ENCODE measurements at places on chromosomes 12 and 14. TPM values are rescaled to one million over a fixed set of nuclear protein-coding genes. Genes with fewer than 3 reads are reported as not detected.

The GPR84 gene
- total RNA-seq: 1.5 TPM

The LRR1 gene
- total RNA-seq: 47.7 TPM

The PARPBP gene
- total RNA-seq: 22.9 TPM

The CNTN1 gene
- total RNA-seq: not detected

The WNT1 gene
- not detected for total RNA-seq

The ANKRD33 gene
- total RNA-seq: not detected

The KCNH5 gene
- total RNA-seq: not detected

The ALG10B gene
- 16.0 TPM for total RNA-seq

The IFT43 gene
- 10.2 TPM for total RNA-seq

The NGB gene
- total RNA-seq: not detected

The TSPAN11 gene
- total RNA-seq: not detected

The CRY1 gene
- total RNA-seq: 23.8 TPM

The FOXG1 gene
- total RNA-seq: not detected

The NRL gene
- 1.2 TPM for total RNA-seq

The ARHGDIB gene
- 452 TPM for total RNA-seq

The R3HDM2 gene
- 45.8 TPM for total RNA-seq

The ENDOU gene
- 0.09 TPM for total RNA-seq

DNA sequence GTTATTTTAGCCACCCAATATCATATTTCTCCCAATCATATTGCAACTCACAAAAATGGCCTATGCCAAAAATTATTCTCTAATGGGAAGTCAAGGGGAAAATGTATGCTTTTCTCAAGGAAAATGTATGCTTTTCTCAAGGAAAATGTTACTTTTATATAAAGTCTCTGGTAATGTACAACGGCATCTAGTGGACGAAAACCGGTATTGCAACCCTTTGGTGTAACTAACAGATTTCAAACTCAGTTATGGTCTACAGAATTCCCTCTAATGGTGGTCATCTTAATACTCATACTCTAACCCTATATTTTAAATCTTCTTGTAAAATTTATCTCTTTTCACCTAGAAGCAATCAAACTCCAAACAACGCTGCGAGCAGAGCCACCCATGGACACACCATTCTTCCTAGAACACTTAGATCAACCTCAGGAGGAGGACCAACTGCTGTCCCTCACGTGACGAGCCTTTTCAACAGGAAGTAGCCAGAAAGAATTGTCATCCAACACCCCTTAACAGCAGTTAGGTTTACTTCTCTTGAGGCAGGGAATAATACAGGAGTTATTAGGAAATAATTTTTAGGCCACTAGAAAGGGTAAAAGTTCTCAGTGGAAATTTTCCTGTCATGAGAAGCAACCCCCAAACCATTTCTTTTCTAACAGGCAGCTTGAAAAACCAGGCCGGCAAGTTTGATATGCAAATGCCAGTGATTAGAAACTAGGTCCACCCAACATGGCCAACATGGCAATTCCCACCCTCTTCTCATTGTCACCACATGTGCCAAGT is 20.1 kb downstream of the APOBEC1 start:
- H3K36me3 ChIP-seq: no peaks in the 10 kb centered on the region
- H3K4me1 ChIP-seq: peaks cover 5% of the 10 kb centered on the region

- peaks cover 12% of the 10 kb centered on the region for H3K27me3 ChIP-seq
- no peaks in the 10 kb centered on the region for H3K36me3 ChIP-seq
- no peak overlapping the region for H3K27ac ChIP-seq
- DNase-seq: no peak
- no peaks in the 10 kb centered on the region for H3K4me1 ChIP-seq
Measured at GRCh38 chr12:13283867-13284266, 87.3 kb downstream of the EMP1 start.

GRCh38 chr12:124626971-124627411 is 59.6 kb upstream of the NCOR2 start:
- H3K27ac ChIP-seq: no peak overlapping the region
- no peak for DNase-seq
- no peak overlapping the region for H3K4me3 ChIP-seq
- H3K27me3 ChIP-seq: peaks cover 4% of the 10 kb centered on the region

GRCh38 chr12:11593013-11593412 is 56.5 kb upstream of the ETV6 start:
- H3K27ac ChIP-seq: no peak overlapping the region
- H3K4me3 ChIP-seq: no peak overlapping the region
- DNase-seq: no peak
- H3K4me1 ChIP-seq: peaks cover 6% of the 10 kb centered on the region
- H3K36me3 ChIP-seq: no peaks in the 10 kb centered on the region

DNA sequence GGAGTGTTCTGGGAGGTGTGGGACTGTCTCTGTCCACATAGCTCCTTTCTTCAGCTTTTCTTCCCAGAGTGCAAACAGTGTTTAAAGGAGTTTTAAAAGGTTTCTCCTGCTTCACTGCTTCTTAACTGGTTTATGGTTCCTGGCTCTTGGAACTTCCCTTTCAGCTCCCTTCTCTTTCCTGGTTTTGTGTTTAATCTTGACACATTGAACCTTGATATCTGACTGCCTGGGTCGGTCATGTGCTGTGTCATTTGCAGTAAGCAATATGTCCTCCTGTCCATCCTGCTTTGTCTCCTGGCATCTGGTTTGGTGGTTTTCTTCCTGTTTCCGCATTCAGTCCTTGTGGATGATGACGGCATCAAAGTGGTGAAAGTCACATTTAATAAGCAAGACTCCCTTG is 2.2 kb downstream of the TMEM106C start:
- H3K4me1 ChIP-seq: peaks cover 33% of the 10 kb centered on the region
- no peak overlapping the region for H3K27ac ChIP-seq
- peaks cover 42% of the 10 kb centered on the region for H3K36me3 ChIP-seq
- H3K27me3 ChIP-seq: peaks cover 17% of the 10 kb centered on the region
- H3K4me3 ChIP-seq: peak overlapping the region; percentile 57

DNA sequence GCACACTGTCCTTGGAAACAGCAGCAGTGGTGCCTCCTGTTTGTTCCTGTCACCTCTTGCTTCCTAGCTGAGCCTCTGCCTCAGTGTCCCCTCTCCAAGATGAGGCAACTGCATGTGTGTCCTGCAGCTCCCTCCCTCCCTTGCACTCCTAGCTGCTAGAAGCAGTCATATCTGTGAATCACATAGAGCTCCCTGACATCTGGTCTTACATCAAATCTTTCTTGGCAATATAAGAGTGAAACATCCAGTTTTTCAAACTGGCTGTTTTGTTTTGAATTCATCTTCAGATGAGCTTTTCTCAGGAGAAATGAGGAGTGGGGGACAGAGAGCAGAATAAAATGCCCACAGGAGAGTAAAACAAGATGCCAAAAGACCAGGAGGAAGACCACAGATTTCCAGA is 103.7 kb downstream of the VCPKMT start:
- H3K27me3 ChIP-seq: no peaks in the 10 kb centered on the region
- DNase-seq: no peak
- H3K36me3 ChIP-seq: peaks cover 31% of the 10 kb centered on the region
- no peak overlapping the region for H3K27ac ChIP-seq

DNA sequence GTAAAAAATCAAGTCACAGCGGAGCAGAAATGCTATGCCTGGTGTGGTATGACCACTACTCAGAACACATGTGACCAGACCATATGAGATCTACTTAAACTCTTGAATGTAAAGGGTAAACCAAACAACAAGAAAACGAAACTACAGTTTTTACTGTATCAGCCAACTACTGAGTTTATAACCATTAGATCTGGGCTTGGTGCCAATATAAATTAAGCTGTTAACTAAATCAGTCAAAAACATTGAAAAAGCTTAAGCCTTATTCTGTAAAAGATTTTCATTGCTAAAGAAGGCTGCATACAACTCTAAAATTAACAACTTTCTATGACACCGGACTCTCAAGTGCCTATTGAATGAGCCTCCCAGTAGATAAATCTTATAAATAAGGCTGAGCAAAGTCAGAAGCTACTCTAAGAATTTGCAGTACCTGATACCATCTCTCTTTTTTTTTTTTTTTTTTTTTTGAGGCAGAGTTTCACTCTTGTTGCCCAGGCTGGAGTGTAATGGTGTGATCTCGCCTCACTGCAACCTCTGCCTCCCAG is 35.4 kb downstream of the SPTLC2 start:
- no peaks in the 10 kb centered on the region for H3K27me3 ChIP-seq
- H3K36me3 ChIP-seq: peaks cover 18% of the 10 kb centered on the region
- DNase-seq: no peak
- H3K27ac ChIP-seq: peak overlapping the region; percentile 53
- peaks cover 17% of the 10 kb centered on the region for H3K4me1 ChIP-seq

GRCh38 chr12:122190842-122191668 is 8.1 kb downstream of the LRRC43 start:
- no peaks in the 10 kb centered on the region for H3K4me1 ChIP-seq
- no peaks in the 10 kb centered on the region for H3K36me3 ChIP-seq
- no peak overlapping the region for H3K27ac ChIP-seq
- peaks cover 15% of the 10 kb centered on the region for H3K27me3 ChIP-seq

DNA sequence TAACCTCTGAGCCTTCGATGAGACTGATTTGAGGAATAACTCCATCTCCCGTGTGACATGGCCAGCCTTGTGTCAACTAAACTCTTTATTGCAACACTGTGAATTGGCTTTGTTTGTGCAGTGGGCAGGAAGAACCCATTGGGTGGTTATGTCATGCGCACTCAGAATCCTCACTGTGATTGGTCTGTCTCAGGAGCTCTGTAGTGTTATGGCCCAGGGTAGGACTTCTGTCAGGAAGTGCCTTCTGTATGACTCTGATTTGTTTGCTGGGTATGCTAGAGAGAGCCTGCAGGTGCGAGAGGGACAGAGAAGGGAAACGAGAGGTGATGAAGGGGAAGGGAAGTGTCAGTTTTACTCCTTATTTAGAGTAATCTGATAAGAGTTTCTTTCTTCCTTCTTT is 71.5 kb upstream of the DCD start:
- DNase-seq: peak; percentile 56
- H3K4me1 ChIP-seq: peaks cover 2% of the 10 kb centered on the region

DNA sequence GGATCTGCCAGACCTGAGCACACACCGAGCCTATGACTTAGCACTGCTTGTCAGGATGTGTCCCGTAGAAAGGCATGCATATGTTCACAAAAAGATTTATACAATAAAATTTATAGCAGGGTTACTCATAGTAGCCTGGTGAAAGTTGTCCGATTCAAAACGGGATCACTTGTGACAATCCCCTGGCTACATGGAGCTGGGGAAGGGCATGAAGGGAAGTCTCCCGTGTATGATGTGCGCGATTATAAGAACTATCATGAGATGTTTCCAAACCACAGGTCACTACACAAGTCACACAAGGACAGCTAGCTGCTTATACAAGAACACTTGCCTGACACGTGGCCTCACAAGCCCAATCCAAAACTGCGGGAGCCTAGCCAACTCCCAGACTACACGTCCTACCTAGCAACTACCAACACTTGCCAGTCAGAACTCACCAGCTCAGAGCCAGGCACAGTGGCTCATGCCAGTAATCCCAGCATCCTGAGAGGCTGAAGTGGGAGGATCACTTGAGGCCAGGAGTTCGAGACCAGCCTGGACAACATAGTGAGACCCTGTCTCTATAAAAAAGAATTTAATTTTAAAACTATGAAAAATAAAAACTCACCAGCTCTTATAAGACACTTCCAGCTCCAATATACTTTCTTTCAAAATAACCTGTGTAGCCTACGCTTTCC is 7.5 kb upstream of the CDCA4 start:
- H3K27ac ChIP-seq: no peak overlapping the region
- DNase-seq: no peak
- peaks cover 3% of the 10 kb centered on the region for H3K36me3 ChIP-seq
- H3K27me3 ChIP-seq: no peaks in the 10 kb centered on the region

GRCh38 chr14:65789363-65789762 is 376.8 kb downstream of the FUT8 start:
- no peaks in the 10 kb centered on the region for H3K4me1 ChIP-seq
- no peaks in the 10 kb centered on the region for H3K36me3 ChIP-seq
- no peak overlapping the region for H3K27ac ChIP-seq
- peaks cover 29% of the 10 kb centered on the region for H3K27me3 ChIP-seq

GRCh38 chr12:97530245-97530644 is 67.6 kb downstream of the RMST start:
- H3K4me3 ChIP-seq: no peak overlapping the region
- no peaks in the 10 kb centered on the region for H3K27me3 ChIP-seq
- DNase-seq: no peak
- no peak overlapping the region for H3K27ac ChIP-seq
- no peaks in the 10 kb centered on the region for H3K36me3 ChIP-seq

DNA sequence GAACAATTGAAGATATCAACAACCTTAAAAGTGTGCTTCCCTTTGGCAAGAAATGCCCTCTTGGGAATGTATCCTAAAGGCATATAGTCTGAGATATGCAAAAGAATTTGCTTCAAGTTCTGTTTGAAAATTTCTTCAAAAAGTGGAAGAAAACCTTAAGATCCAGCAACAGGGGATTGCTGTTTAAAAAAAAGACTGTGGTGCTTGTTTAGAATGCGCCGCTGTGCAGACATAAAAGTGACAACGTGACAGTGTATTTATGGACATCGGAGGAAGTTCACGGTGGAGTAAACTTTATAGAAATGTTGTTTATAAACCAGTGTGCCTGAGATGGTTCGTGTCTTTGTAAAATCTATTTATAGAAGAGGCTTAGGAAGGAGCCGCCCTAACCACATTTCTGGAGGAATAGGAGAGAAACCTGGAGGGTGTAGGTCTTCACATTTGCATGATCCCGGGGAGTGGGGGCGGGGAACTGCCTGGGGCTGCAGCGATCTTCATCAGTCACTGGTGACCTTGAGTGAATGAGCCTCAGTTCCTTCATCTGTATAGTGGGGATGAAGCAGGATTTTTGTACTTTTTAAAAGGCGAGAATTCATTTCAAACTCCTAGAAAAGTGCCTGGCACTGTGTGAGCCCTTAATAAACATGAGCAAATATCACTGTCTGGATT is 27.5 kb downstream of the ADGRD1 start:
- no peak overlapping the region for H3K4me3 ChIP-seq
- no peaks in the 10 kb centered on the region for H3K36me3 ChIP-seq
- H3K27ac ChIP-seq: no peak overlapping the region
- no peak for DNase-seq

- H3K27ac ChIP-seq: peak overlapping the region; percentile 94
- H3K36me3 ChIP-seq: no peaks in the 10 kb centered on the region
- peaks cover 46% of the 10 kb centered on the region for H3K4me1 ChIP-seq
- peak; percentile 82 for DNase-seq
- peak overlapping the region; percentile 54 for H3K4me3 ChIP-seq
Measured at GRCh38 chr14:91108941-91109611, 4.8 kb upstream of the DGLUCY start.

DNA sequence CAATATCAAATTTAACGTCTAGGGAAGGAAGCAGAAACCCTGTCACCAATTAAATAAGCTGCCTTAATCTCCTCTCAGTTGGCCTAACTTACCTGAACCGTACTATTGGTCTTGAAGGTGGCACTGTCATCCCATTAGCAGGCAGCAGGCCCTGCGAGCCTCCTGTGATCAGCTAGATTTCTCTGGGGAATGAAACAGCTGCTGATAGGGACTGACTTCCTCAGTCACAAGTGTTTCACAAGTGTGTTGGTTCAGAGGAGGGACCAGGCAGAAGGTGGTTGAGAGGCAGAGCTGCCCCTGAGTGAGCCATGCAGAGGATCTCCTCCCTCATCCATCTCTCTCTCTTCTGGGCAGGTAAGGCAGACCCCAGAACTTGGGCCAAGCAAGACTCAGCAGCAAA is 166.8 kb downstream of the DAD1 start:
- H3K4me3 ChIP-seq: no peak overlapping the region
- no peak for DNase-seq
- no peaks in the 10 kb centered on the region for H3K27me3 ChIP-seq
- H3K36me3 ChIP-seq: no peaks in the 10 kb centered on the region
- no peaks in the 10 kb centered on the region for H3K4me1 ChIP-seq
- no peak overlapping the region for H3K27ac ChIP-seq

- DNase-seq: no peak
- no peak overlapping the region for H3K4me3 ChIP-seq
- no peak overlapping the region for H3K27ac ChIP-seq
- no peaks in the 10 kb centered on the region for H3K4me1 ChIP-seq
- H3K27me3 ChIP-seq: no peaks in the 10 kb centered on the region
- no peaks in the 10 kb centered on the region for H3K36me3 ChIP-seq
Measured at GRCh38 chr12:105820429-105821125, 318.2 kb downstream of the NUAK1 start.

All from activated CD4-positive, alpha-beta T cell treated with anti-CD3 and anti-CD28 coated beads, Interleukin-2, amount 10 ng/mL, durations not matched to agents 24 days and 14 days (primary cell).